ENCODE measurements at places on chromosomes 12 and 14.

DNA sequence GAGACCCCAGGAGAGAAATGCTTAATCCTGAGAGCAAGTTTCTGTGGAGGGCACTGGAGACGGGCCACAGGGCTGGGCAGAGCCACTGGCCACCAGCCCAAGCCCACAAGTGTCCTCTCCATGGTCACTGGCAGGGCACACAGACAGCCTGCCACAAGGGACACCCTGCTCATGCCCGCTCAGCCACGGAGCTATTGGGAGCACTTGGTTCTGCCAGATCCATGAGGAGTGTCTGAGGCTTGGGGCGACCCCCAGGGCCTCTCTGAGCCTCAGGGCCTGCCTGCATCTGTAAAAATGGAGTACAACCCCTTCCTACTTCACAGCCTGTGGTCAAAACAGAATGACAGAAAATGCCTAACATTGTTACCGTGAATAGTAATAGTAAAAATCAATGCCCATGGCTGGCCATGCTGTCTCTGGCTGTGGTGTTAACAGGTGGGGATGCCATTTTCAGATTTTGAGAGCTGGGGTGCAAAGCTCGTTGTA lies 3.2 kb downstream of the PGF start:
- DNase-seq, result no peak

DNA sequence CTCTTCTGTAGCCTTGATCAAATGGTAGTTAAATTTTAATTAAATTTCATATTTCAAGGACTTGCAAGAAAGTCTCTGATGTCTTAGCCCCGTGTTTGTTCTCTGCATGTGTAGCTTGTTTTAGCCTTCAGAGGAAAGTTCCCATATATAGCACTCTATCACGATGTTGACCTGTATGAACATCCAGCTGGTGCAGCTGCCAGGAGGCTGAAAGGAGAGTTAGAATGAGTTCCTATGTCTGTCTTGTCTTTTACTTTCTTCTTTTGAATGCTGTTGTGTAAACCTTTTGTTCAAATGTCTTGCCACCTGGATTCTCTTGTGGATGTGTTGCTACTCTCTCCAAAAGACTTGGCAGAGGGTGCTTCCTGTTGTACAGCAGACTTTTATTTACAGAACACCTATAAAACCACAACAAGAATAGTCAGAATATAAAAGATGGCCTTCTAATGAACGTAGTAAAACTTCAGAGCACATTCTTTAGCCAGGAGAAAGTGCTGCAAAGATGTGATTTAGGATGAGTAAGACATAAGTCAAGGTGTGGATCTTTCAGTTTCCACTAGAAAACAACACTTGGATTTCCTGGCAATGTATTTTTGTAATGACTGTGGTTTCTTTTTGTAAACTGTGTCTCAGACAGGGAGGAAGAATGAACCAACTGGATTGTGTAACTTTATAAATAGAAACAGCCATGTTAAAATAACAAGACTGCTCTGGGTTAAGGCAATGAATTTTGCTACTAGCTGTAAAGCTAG lies 17.2 kb downstream of the NAV3 start:
- no peak for DNase-seq

- DNase-seq, result no peak
Measured at GRCh38 chr14:54722791-54723432, 156.0 kb downstream of the SAMD4A start.

DNA sequence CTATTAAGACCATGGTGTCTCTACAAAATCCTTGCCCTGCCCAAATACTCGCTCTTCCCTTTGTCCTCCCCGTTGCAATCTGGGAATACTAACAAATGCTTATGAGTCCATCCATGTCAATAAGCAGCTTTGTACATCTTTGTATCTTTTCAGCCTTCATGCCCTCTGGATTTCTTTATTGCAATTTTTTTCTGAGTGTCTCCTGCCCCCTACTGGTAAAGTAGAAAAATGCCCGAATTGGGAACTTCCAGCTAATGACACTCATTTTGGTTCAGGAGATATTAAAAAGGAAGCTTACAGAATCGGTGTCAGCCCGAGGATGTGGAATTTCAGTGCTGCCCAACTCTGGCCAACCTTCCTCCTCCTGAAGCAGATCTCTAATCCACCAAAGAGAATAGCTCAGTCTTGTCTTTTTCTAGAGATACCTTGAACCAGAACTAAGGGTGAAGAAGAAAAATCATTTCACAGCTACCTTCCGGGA lies 46.0 kb downstream of the SH2B3 start:
- no peak for DNase-seq

DNA sequence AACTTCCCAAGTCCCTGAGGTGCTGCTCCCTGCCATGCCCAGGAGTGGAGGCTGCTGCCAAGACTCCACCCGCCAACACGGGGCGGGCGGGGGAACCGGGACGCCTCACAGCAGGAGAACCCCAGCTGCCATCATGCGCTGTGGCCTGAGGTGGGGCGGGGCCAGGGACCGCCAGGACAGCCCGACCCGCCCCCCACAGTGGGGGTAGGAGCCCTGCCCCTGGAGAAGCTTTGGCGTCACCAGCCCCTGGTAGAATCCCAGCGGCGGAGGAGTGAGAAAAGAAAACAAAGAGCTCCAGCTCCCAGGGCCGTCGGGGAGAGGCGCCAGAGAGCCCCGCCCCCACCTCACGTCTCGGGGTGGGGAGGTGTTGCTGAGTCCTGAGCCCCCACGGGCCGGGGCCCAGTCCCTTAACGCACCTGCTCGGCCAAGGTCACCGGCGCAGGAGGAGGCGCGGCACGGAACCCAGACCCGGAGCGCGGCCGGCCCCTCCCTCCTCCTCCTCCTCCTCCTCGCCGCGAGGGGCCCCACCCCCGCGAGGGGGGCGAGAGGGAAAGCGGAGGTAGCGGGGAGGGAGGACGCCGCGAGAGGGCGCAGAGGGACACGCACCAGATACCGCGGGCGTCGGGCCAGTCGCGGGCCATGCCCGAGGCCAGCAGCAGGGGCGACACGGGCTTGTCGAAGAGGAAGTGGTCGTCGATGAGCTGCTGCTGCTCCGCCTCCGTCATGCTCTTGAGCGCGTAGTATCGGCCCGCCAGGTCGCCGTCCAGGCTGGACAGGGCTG lies 1.8 kb downstream of the CKB start:
- no peak for DNase-seq

- DNase-seq, result no peak
Measured at GRCh38 chr14:91399868-91400640, 17.6 kb downstream of the CCDC88C start.

GRCh38 chr14:77897374-77897773 lies 97.5 kb downstream of the ADCK1 start:
- no peak for DNase-seq

- DNase-seq, result no peak
Measured at GRCh38 chr12:108907839-108908351, 28.0 kb downstream of the DAO start.

- DNase-seq, result no peak
Measured at GRCh38 chr14:51331486-51332367, 91.7 kb downstream of the TMX1 start.

DNA sequence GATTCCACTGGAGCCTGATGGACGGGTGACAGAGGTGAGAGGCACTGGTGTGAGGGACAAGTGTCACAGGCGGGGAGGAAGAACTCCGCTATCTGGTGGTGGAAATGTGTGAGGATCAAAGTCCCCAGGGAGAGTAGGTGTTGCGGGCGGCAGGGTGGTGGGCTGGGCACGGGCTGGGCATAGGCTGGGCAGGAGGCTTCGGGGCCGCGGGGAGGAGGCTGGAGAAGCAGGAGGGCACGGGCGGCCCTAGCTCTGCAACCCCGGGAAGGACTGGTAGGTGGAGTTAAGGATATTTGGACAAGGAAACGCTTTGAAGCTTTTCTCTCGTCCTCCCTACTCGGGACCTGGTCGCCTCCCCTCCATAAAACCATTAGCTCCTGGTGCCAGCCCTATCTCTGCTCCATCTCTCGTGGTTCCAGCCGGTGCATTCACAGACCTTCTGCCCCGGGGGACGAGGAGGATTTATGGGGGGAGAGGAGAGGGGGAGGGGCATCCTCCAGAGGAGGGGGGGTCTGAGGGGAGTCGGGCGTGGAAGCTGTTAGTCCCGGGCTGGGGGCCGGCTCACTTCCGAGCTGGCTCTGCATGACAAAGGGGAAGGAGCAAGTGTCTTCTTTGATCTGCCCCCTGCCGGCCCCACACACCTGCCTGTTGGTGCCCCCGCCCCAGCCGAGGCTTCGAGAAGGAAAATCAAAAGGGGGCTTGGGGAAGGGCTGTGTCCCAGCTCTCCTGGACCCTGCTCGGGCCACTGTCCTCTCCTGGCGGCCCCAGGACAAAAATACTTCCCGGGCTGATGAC lies 504 bp downstream of the WNT5B start:
- no peak for DNase-seq

DNA sequence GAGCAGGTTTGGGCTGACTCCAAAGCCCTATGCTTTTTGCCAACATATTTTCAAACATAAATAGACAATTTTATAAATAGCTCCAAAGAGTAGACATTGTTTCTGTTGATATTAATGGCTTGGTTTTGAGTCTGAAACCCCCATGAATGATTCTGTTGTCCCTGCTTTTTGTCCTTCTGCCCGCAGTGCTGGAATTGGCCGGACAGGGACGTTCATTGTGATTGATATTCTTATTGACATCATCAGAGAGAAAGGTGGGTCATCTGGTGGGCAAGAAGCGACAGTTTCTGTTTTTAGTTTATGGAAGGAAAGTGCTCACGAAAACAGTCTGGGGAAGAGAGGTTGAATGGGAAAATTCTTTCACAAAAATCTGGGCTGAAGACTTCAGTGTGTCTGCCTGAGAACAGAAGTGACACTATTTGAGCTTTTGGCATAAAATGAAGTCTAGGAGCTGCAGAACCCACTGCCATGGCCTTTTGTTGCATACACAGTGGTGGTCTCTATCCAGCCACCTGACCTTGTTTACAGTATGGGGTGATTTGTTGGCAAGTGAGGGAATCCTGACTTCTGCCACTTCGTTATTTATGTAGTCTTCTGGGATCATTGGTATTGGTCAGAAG lies 69.6 kb downstream of the PTPN11 start:
- DNase-seq, result no peak

GRCh38 chr14:54493293-54493692 lies 4.5 kb upstream of the GMFB start:
- no peak for DNase-seq

DNA sequence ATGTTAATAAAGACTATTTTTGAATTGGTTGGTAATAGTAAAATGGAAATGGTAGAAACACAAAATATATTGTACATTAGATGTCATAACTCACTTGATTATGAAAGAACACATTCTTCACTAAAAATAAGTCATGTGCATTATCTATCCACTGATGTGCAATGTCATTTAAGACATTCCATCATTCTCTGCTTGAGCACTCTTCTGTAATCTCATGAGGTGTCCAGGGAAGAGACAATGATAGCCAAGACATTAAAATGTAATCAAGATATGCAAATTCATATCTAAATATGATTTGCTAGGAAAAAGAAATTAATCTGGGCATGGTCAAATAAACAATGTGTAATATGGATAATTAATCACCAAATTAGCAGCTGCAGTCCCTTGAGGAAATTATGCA lies 422.5 kb downstream of the BTG1 start:
- DNase-seq, result no peak

DNA sequence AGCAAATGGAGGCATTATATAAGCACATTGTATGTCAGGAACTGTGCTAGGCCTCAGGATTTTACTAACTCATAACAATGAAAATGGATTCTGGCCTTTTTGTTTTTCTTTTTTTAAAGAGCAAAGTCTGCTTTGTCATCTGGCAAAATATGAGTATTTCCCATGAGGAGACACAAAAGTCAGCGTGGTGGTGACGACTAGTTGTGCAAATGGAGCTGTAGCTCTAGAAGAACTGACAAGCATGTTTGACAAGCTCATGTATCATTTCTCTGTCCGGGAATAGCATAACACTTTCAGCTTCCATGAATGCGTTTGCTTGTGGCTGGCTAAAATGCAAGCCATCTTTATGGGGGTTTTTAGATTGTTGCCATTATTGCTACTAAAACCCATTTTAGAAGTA lies 127.8 kb downstream of the HELB start:
- no peak for DNase-seq

DNA sequence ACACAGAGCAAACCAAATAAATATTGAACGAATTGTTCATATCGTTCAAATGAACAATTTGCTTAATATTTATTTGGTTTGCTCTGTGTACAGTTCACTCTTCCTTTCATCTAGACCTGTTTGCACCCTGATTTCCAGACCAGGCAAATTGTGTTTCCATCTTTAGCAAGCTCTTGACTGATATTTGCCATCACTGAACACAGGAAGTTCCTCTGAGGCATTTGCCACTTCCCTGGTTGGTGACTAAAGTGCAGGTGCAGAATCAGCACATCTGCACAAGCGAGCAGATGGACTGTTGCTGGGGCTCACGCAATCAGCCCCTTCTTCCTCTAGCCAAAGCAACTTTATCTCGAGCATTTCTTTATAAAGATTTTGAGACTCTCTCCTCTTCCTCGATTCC lies 112.9 kb downstream of the DAAM1 start:
- no peak for DNase-seq

DNA sequence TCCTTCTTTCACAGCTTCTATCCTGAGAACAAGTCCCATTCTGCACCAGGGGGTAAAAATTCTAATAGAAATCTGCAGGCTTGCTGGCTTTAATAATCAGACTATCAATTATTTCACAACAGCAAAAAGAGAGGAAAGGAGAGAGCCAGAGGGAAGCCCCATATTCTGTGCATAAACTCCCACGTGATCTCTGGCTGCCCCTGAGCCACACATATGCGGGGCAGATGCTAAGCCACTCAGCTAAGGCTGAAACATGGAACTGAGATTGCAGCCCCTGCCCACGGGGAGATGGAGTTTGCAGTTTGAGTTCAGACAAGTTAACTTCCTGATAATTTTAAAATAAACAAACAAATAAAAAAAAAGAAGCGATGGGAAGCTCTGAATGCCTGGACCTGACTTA lies 254.4 kb upstream of the CCDC196 start:
- DNase-seq, result no peak

GRCh38 chr12:22733756-22734155 lies 108.8 kb downstream of the ETNK1 start:
- no peak for DNase-seq

- no peak for DNase-seq
Measured at GRCh38 chr14:76088771-76089571, 62.8 kb upstream of the GPATCH2L start.

- DNase-seq, result no peak
Measured at GRCh38 chr12:120139958-120140357, 23.4 kb upstream of the RAB35 start.

DNA sequence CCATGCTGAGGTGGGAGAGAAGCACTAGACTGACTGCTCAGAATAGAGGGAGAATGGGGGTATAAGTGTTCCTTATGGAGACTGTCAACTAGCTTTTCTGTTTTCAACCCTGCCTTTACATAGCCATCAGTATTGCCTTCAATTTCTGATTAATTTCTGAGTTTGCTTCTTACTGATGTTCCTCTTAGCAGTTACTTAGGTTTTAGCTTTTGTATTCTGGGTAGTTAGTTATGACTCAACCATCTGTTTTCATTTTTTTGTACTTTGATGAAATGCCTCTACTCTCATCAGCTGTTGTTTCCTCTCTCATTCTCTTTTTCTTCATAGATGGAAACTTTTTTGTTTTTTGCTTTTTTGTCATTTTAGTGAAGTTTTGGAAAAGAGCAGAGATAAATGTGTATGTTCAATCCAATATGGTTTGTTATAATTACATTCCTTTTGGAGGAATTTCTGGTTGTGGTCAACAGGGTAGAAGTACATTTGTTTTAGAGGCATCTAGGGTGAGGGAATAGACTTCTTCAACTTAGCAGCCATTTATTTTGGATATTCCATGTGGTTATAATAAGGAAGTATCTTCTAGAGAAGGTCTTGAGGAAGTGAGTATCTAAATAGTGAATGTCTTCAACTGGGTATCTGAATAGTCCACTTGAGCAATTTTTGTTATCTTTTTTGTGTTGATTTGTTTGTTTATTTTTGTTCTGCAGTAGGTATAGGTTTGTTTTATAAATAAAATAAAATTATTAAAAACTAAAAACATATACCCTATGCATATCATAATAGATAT lies 29.6 kb downstream of the PMCH start:
- DNase-seq, result no peak

Data from activated CD8-positive, alpha-beta memory T cell treated with anti-CD3 and anti-CD28 coated beads for 1 hour (primary cell).